Activated CD4-positive, alpha-beta T cell treated with anti-CD3 and anti-CD28 coated beads, Interleukin-2, amount 10 ng/mL, durations not matched to agents 24 days and 14 days (primary cell): ENCODE measurements at places on chromosomes 2 and 18.

DNA sequence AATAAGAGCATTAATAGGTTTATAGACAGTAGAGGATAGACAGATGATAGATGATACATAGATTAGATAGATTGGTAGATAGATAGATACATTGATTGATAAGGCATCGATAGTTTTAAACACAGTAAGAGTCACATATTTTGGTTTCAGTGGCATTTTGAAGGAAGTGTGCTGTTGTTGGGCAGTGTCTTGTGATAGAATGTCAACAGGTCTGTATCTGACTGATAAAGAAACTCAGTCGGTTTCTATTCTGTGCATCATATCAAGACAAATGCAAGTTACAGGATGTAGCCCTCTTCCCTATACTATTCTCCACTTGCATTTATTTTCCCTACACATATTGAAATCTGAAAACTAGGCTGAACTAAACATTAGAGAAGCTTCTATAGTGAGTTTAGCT lies 1229.0 kb upstream of the ZEB2 start:
- no peak for DNase-seq

DNA sequence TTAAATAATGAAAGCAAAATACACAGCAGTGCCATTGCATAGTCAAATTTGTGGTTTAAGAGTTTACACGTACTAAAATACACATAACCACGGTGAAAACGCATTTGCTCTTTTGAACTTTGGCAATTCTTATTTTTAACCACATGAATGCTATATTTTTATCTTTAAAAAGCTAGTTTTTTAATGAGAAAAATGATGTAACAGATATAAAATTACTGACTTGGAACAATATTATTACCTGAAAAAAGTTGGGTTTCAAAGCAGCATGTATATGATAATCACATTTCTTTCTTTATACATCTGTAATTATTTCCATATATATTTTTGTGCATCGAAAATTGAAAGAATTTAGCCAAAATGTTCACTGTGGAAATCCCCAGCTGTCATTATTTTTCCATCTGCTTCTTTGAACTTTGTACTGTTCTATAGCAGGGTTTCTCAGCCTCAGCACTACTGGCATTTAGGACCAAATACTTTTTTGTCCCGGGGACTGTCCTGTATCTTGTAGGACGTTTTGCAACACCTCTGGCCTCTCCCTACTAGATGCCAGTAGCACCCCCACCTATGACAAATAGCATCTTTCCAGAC lies 75.9 kb upstream of the CAB39 start:
- DNase-seq, result peak; percentile 67

GRCh38 chr2:219494952-219495530 lies 3.6 kb upstream of the GMPPA start:
- DNase-seq, result peak; percentile 58

GRCh38 chr2:214103276-214104001 lies 307.4 kb upstream of the VWC2L start:
- DNase-seq, result no peak

DNA sequence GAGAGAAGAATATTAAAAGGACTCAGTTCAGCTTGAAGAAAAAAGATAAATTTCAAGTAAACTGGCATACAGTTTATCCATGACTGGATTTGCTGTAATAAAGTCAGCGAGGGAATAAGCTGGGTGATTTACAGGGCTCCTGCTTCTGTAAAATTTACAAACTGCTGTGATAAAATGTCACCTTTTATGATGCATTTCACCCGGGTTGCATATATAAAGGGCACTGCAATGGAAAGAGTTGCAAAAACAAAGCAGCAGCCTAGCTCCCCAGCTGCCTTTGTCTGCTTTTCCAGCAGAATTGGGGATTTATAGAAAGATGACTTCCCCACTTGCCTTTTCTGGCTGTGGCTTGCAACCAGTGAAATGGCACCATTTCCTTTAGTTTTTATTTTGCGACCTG lies 132.5 kb upstream of the LHCGR start:
- no peak for DNase-seq

GRCh38 chr2:130231656-130232055 lies 33.4 kb upstream of the TUBA3E start:
- no peak for DNase-seq

GRCh38 chr2:38056216-38056615 lies 19.7 kb downstream of the CYP1B1 start:
- DNase-seq, result no peak
